ENCODE measurements at places on chromosomes 6 and 20.

DNA sequence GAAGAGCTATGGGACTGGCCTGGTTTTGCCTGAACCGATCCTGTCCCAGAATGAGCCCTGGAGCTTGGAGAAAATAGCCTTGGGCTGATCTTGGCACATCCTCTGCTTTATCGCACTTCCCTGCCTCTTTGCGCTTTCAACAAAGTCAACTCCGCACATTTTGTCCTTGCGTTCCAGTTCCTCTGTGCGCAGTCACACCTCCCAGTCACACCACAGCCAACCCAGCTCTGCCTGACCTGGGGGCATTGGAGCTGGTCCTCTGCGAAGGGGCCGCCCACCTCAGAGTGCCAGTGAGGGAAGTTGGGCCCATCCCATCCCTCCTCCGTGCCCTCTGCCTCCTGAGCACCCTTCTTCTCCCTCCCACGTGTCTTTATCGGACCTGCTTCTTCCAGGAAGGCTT is 16.9 kb upstream of the UQCC2 start:
- no peak for DNase-seq

- no peak for DNase-seq
Observed at GRCh38 chr6:125528621-125529041, 220.8 kb upstream of the HEY2 start.

DNA sequence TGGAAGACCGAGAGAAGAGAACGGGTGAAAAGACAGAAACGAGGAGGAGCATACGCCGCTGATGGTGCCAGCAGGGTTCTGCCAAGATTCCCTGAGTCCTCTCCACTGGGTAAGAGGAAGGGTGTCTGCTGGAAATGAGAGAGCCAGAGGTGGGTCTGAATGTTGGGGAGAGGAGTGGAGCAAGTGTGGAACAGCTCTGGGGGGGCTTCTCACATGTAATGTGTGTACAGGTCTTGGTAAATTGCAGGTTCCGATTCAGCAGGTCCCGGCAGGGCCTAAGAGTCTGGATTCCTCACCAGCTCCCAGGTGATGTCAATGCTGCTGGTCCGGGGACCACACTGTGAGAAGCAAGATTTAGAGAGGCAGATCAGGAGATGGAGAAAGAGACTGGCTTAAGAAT is 1.5 kb upstream of the EBF4 start:
- DNase-seq, result no peak

DNA sequence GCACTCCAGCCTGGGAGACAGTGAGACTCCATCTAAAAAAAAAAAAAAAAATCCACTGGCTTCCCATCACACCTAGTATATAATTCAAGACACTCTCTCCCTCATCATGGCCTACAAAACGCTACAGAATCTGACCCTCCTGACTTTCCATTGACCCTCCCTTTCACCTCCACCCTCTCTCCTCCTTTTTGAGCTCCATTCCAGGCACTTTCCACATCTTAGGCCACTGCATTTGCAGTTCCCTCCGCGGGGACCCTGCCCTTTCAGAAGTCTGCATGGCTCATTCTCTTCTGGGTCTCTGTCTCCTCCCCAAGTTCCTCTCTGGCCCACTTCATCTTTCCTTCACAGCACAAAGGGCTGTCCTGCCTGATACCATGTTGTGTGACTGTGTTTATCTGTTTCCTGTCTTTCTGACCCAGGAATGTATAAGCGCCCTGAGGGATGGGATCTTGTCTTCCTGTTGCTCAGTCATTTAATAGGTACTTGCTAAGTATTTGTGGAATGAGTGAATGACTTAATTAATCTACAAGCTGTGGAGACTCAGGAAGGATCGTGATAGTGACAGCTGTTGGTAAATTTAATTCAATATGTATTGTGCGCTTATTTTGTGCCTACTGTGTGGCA is 35.2 kb downstream of the NCR2 start:
- no peak for DNase-seq

DNA sequence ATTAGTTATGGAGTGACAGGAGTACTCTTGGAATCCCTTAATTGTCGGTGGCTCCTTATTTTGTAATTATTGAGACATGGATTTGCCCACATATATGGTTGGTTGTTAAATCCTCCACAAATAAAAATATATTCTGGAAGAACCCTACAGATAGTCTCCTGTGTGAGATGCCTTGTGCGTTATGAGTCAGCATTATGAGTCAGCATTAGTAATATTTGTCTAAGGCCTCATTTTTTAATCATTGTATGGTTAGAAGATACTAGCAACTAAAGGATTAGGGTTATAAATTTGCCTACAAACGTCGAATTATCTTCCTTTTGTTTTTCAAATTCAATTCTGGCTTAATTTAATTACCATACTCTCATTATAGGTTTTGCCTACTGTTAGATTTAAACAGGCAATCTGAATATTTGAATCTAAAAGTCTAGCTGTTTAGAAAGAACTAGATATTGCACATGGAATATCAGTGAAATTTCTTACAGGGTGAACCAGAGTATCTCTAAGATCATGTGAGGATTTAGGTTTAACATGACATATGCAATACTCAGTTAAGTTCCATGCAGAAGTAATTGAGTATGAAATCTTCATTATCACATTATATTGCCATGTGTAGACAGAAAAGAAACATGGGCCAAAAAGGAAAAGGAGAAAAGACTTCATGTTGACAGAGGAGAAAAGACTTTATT is 5.9 kb downstream of the C6orf58 start:
- DNase-seq, result peak; percentile 19

GRCh38 chr6:39853604-39854003 is 61.4 kb downstream of the DAAM2 start:
- no peak for DNase-seq

DNA sequence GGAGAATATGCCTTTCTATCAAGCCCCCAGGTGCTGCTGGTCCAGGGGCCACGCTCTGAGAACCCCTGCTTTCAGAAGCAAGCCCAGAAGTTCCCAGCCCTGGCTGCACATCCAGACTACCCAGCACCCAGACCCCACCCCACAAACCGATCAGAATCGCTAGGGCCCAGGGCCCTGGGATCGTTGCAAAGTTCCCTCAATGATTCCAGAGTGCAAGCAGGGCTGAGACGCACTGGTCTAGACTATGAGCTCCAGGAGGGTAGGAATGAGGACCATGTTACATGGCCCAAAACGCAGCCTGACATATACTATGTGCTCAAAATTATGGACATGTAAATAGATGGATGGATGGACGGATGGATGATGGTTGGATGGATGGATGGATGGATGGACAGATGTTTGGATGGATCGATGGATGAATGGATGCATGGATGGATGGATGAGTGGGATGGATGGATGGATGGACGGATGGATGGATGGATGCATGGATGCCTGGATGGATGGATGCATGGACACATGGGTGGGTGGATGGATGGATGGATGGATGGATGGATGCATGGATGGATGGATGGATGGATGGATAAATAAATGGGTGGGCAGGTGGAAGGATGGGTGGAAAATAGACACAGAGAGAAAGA is 194.1 kb downstream of the PREX1 start:
- DNase-seq, result no peak

Data from fibroblast of skin of left biceps (primary cell).